Glomerular endothelial cell (primary cell): ENCODE measurements at places on chromosomes 7 and 10. TPM values are rescaled to one million over a fixed set of nuclear protein-coding genes. Genes with fewer than 3 reads are reported as not detected.

RTKN2 gene
- 0.29 TPM in 2 replicates for total RNA-seq

DNA sequence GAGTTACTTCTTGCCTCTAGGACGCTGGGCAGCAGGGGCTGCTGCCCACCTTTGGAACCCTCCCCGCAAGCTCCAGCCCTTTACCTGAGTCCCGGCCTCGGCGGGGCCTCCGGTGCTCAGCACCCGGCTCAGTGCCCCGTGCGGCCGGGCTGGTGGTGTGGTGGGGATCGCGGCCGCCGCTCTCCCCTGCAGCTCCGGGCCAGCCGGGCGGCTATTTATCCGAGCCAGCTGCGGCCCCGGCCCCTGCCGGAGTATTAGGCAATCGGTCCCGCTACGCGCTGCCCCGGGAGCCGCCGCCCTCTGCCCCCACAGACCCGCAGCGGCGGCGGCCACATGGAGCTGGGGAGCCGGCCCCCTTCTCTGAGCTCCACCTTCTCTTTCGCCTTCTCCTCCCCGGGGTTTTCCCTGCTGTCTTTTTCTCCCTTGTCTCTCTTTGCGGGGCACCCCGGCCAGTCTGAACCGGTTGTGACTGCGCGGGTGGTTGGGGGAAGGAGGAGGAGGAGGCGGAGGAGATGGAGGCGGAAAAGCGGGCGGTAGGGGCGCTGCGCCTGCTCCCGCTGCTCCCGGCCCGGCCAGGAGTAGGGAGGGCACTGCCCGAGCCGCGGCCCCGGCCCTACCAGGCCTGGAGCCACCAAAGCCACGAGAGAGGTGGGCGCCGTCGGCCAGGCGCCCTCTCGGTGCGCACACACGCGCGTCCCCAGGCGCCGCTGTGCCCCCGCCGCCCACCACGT is at the start of gene SLC16A9:
TSS of gene SLC16A9 (minus strand) at position 456 of the 731 bp plus-strand sequence. CDS start 25,559 bp downstream, outside the sequence.
- DNase-seq = no peak

- no peak for DNase-seq
These were observed 38.8 kb downstream of the RAMP3 start for GRCh38 chr7:45196374-45196773.

DNA sequence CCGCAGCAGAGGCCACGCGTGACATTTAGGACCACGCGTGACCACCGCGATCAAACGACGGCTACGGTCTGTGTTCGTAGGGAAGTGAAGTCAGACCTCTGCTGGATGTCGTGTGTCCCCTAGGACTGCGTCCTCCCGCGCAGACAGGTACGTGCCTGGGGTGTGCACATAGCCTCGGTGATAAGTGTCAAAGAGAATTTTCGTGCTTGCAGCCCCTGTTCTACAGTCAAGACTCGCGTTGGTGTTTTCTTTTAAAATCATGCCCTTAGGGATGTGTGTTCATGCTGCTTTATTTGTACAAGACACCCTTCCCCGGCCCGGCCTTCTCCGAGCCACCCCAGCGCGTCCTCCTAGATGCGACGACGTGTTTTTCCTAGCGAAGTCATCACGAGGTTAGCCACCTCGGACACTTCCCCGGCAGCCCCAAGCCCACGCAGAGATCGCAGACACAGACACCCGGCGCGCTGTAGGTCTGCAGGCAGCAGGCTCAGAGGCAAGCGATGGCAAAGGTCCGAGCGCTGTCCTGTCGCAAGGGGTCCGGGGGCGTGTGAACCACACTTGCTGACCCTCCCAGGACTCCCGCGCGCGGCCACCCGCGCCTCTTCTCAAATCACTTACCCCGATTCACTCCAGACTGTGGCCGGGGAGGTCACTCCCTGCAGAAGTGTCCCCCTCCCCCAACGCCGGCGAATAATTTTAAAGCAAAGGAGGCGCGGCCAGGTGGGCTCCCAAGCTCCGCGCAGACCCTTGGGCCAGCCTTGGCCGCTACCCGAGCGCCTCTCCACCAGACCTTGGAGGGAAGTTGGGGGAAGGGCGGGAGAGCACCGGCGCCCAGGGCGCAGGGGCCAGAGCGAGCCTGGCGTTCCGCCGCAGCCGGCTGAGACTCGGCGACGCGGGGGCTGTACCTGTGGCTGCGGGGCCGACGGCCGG is 552 bp downstream of the MKX start:
- DNase-seq = no peak

- DNase-seq = no peak
These were observed 27.7 kb downstream of the RCC1L start for GRCh38 chr7:75045881-75046280.
